ENCODE measurements at places on chromosomes 5 and 9.
A peak's percentile ranks its signal among the peaks of the same experiment; 100 is the strongest.

DNA sequence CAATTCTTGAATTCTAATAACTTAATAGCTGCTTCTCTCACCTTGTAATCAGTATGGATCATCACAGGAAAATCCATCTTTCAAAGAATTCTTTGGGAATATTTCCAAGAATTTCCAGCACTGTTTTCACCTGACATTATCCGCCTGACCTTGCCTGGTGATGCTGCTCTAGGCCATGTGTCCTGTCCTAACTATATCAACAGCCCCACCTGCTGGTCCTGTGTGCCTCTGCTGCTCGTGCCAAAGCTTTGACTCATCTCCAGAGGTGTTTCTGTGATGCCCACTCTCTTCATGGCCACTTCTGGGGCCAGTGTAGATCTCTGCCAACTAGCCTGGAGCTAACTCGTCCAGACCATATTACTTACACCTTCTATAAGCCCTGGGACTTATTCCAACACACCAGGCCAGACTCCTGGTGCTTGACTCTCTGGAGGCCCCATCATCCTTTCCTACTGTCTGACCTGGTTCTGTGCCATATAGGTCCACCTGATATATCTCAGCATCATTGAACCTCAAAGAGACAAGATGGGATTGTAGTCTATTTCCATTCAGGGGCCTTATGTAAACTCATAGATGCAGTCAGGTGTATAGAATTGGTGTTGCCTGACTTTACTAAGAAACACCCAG is 67.5 kb upstream of the CKMT2 start:
- DNase-seq: peak; percentile 48

DNA sequence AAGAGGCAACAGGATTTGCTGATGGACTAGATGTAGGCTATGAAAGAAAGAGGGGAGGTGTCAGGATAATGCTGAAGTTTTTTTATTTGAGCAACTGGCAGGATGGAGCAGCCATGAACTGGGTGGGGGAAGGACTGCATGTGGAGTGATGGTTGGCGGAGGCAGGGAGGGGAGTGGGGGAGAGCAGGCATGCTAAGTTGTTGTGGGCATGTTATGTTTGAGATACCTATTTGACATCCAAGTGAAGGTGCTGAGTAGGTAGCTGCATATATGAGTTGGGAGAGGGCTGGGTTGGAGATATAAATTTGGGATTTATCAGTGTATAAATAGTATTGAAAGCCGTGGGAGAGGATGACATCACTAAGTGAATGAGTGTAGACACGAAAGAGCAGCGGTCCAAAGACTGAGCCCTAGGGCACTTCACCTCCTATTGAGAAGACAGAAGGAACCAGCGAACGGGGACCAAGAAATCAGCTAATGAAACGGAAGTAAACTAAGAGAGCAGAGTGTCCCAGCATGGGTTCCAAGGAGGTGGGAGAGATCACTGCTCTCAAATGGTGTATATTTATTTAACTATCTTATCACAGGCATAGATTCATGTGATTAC is 7.4 kb downstream of the BSPRY start:
- no peak for DNase-seq

DNA sequence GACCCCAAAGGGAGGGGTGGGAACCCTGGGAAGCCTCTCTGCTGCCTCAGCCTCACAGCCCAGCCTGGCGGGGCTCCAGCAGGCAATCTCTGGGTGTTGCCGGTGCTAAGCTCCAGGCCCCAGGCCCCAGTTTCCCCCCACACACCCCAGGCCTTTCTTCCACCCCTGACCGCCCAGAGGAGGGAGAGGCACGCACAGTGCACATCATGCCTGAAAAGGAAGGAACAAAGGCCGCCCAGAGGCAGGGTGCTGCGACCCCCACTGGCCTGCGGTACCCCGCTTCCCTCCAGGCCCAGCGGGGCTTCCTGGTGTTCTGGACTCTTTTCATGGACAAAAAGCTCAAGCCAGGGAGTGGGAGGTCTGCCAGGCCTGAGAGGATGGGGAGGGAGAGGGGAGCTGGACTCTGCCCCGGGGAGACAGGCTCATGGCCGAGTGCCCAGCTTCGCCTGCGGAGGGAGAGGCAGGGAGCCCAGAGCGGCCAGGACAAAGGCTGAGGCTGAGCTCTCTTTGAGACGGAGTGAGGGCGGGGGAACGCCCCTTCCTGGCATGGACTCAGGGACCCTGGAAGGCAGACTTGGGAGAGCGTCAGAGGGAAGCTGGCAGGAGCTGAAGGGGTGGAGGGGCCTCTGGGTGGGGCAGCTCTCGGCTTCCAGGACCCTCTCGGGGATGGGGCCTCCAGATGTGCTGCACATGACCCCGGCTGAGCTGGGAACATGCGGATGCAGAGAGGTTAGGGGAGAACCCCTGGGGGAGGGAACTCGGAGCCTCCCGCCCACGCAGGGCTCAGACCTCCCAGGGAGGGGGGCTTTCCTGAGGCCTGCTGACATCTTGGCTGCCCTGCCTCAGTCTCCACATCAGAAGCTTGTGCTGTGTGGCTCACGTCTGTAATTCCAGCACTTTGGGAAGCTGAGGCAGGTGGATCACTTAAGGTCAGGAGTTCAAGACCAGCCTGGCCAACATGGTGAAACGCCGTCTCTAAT is 1.8 kb upstream of the ENTPD2 start:
- DNase-seq: no peak

DNA sequence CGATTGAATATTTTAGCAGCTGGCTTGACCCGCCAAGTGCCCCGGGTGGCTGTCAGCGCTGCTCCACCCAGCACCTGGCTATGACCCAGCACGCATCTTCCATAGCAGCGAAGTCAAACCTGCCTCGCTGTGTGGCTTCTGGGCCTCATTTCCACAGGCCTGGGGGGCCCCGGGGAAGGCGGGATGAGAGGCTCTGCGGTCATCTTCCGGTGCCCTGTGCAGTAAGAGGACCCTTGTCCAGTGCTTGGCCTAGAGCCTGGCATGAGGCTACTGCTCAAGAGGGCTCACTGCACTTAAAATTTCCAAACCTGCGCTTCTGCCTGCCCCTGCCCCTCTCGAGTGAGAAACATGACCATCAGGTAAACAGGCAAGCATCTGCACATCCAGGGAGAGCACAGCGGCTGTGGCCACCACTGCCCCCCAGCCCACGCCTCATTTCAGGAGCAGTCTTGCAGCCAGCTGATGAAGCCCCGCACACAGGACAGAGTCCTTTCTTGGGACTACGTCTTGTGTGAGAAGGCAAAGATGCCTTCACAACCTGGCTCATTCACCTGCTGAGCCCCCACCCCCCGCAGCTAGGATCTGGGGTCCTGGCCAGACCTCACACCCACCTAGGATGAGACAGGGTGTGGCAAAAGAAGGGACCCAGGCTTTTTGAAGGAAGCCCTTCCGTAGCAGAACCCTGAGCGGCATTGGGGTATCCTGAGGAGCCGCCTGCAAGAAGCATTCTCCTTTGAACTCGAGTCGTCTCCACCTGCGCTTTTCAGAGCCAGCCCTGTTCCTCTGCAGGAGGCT is 69.5 kb upstream of the UNC5A start:
- DNase-seq: no peak

DNA sequence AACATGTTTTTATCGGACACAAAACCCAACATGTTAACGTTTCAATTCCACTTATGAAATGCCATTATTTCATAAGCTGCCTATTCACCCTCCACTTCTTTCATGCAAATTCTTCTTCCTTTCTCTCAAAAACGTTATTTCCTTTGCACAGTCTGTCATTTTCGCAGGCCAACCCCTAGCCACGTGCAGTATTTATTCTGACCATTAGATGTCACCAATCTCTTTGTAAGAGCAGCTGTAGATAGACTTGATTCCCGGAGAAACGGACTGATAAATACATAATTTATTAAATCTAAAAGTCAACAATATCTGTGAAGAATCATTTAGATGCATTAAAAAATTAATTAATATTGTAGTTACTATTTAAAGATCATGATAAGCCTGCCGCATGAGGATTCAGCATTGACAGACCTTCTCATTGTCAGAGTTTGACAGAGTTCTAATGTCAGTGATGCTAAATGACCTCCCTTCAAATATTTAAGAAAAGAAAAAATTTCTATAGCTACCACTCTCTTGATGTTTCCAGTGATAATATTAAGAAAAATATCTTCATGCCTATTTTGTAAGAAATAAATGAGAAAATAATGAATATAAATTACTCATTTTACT is 933.6 kb downstream of the CDH12 start:
- no peak for DNase-seq

DNA sequence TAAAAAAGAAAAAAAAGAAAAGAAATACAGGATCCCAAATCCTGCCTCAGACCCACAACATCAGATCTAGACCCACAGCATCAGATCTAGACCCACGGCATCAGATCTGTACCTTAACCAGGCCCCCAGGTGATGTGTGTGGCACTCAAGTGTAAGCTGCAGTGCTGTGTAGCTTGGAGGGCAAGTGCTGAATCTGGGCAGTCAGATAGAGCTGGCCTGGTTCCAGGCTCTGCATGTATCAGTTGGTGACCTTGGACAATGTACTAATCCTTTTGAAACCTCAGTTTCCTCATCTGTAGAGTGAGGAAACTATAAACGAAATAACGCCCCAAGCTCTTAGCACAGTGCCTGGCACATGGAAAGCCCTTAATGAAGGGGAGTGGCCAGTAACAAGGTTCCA is 16.7 kb downstream of the COL15A1 start:
- DNase-seq: no peak
